ENCODE measurements at places on chromosomes 12 and 14. TPM values are rescaled to one million over a fixed set of nuclear protein-coding genes. Genes with fewer than 3 reads are reported as not detected.

KRT85 gene
- not detected for polyA plus RNA-seq

OVCH1 gene
- polyA plus RNA-seq, result 0.18 TPM

KRT82 gene
- polyA plus RNA-seq, result not detected

CLEC7A gene
- polyA plus RNA-seq, result 0.69 TPM

KRT86 gene
- polyA plus RNA-seq, result 0.05 TPM

TMEM121 gene
- 0.60 TPM for polyA plus RNA-seq

TSHR gene
- polyA plus RNA-seq, result 0.12 TPM

SPPL3 gene
- polyA plus RNA-seq, result 9.2 TPM

APOF gene
- polyA plus RNA-seq, result not detected

TTLL5 gene
- 4.6 TPM for polyA plus RNA-seq

AQP6 gene
- polyA plus RNA-seq, result not detected

LRTM2 gene
- polyA plus RNA-seq, result not detected

RPS26 gene
- polyA plus RNA-seq, result 712 TPM

PARPBP gene
- 0.89 TPM for polyA plus RNA-seq

RFLNA gene
- polyA plus RNA-seq, result 0.38 TPM

NEUROD4 gene
- polyA plus RNA-seq, result not detected

HOXC6 gene
- polyA plus RNA-seq, result 4.7 TPM

POTEG gene
- polyA plus RNA-seq, result not detected

GAPDH gene
- 16,487 TPM for polyA plus RNA-seq

PIWIL1 gene
- not detected for polyA plus RNA-seq

CCDC198 gene
- polyA plus RNA-seq, result not detected

IGF1 gene
- polyA plus RNA-seq, result 10.4 TPM

TCL1B gene
- polyA plus RNA-seq, result not detected

RNASE2 gene
- 0.38 TPM for polyA plus RNA-seq

CEP170B gene
- 2.0 TPM for polyA plus RNA-seq

DHRS2 gene
- polyA plus RNA-seq, result 0.22 TPM

COCH gene
- polyA plus RNA-seq, result 0.38 TPM

GLT8D2 gene
- polyA plus RNA-seq, result 1.3 TPM

MIP gene
- polyA plus RNA-seq, result 0.13 TPM

All from psoas muscle (tissue), 8 donors.